ENCODE measurements at places on chromosomes 11 and 22.

DNA sequence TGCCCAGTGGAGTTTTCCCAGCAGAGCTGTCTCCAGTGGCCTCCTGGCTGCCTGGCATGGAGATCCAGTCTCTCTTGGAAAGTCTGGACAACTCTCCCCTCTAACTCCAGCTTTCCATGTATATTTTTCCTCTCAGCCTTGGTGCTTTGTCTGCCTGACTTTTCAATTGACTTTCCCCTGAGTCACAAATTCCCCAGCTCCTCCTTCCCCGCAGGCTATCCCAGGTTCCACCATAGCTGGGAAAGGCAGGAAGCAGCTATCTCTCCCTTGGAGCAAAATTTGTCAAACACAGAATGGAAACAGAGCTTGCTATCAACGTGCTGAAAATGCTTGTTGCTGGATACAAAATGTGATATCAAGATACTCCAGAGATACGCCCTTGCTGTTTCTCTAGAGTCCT lies 384.8 kb downstream of the TMEM135 start:
- no peak for DNase-seq

- no peak for DNase-seq
These were observed 59.9 kb downstream of the FAM168A start for GRCh38 chr11:73537969-73538368.

- no peak for DNase-seq
These were observed 36.9 kb downstream of the MORC2 start for GRCh38 chr22:30931541-30932300.

GRCh38 chr22:26632422-26633155 lies 10.8 kb downstream of the CRYBA4 start:
- DNase-seq = no peak

GRCh38 chr22:44341431-44342346 lies 28.9 kb upstream of the SHISAL1 start:
- no peak for DNase-seq
